ENCODE measurements at places on chromosomes 2 and 18.

DNA sequence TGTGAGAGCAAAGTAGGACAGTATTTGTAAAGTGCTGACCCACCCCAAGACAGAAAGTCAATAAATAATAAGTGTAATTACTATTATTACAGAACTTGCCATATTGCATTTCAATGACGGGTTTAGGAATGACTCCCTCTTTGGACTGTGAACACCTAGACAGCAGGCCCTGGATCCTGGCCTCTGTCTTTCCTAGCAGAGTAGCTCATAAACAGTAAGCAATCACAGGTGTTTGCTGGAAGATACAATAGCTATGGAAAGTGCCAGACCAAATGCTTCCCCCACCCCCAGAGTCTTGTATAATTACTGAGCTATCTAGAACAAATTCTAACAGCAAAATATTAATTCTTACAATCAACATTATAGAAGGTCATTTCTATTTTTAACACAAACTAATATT, 20.1 kb upstream of the MYO1B start:
- H3K27me3 ChIP-seq, result no peaks in the 10 kb centered on the region
- H3K36me3 ChIP-seq, result no peaks in the 10 kb centered on the region
- no peak for DNase-seq
- H3K27ac ChIP-seq, result no peak overlapping the region

DNA sequence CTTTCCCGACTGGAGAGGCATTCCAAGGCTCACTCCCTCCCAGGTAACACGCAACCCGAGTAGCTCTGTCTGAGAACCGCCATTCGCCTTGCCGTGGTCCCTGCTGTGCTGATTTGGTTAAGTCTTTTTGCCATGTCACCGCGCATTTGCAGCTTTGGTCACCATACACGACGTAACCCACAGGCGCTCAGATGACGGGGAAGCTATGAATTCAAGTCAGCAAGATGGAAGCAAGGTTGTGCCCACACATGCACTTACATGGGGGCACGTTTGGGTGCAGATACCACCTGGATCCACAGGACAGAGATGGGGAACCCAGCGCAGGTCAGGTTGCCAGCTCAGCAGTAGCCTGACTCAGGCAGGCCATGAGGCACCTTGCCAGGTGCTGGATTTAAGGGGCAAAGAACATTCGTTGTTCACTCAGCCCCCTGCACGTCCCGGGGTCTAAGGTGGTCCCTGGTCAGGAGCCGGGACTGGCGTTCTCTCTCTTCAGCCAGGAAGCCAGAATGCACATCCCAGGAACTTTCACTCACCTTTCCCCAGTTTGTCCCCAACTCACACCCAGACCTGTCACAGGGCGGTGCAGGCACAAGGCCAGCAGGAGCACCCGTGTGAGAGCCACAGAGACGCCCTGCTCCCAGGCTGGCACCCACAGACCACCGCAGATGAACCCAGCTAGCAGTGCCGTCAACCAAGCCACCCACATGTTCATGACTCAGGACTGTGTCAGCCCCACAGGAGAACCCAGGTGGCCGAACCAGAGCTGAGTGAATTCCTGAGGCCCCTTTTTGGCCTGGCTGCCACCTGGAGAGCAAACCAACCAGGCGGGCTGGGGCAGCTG, 19.9 kb downstream of the SNED1 start:
- no peak for DNase-seq
- H3K4me1 ChIP-seq, result no peaks in the 10 kb centered on the region
- H3K36me3 ChIP-seq, result no peaks in the 10 kb centered on the region
- no peak overlapping the region for H3K27ac ChIP-seq
- H3K4me3 ChIP-seq, result no peak overlapping the region

- no peaks in the 10 kb centered on the region for H3K4me1 ChIP-seq
- no peaks in the 10 kb centered on the region for H3K27me3 ChIP-seq
- H3K27ac ChIP-seq, result no peak overlapping the region
- no peak overlapping the region for H3K4me3 ChIP-seq
- no peaks in the 10 kb centered on the region for H3K36me3 ChIP-seq
Measured at GRCh38 chr2:7672027-7672684, 754.9 kb downstream of the RNF144A start.

- no peak overlapping the region for H3K27ac ChIP-seq
- H3K27me3 ChIP-seq, result no peaks in the 10 kb centered on the region
- H3K36me3 ChIP-seq, result no peaks in the 10 kb centered on the region
- no peak for DNase-seq
- H3K4me3 ChIP-seq, result no peak overlapping the region
- peaks cover 15% of the 10 kb centered on the region for H3K4me1 ChIP-seq
Measured at GRCh38 chr18:10140461-10141282, 226.9 kb downstream of the VAPA start.

DNA sequence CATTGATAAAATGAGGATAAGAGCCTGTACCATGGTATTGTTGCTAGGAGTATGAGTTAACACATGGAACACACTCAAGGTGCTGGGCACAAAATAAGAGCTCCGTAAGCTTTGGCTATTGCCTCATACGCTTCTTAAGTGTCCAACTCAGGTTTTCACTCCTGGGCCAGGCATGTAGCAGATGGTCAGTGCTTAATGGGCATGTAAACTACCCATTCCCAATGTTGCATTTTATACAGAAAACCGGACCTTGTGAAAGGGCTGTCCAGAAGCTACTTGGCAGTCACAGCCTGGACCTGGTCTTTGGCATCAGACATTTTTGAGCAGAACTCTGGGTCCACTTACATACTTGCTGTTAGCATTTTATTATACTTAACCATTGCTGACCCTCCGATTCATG, 26.9 kb downstream of the MGAT5 start:
- no peak for DNase-seq
- H3K27ac ChIP-seq, result no peak overlapping the region
- no peaks in the 10 kb centered on the region for H3K36me3 ChIP-seq
- peaks cover 26% of the 10 kb centered on the region for H3K4me1 ChIP-seq

- H3K4me1 ChIP-seq, result peaks cover 4% of the 10 kb centered on the region
- H3K27ac ChIP-seq, result no peak overlapping the region
- no peak overlapping the region for H3K4me3 ChIP-seq
Measured at GRCh38 chr18:28411806-28412205, 234.9 kb upstream of the CDH2 start.

DNA sequence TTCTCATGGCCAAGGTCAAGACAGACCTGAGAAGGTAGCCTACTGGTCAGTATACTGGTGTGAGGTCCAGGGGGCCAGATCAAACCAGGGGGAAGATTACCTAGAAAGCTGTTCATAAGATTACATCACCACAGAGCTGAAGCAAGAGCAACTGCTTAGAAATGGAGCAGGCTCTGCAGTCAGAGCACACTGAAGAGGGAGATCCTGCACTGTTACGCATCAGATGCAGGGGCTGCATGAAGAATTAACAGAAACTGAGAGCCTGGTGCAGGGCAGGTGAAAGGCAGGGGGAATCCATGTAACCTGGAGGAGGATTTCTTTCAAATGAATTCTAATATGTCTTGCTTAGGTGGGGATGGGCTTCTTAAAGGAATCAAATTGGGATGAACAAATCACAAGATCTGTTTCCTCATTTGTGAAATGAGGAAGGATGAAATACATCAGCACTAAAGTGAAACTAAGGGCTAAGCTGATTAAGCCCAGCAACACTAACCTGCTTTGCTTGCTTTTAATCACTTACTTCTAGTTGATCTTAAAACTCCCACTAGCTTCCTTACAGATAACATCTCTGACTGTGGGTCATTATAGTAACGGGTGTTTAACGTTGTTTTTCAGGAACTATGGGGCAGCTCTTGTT, 74.3 kb upstream of the ADAM23 start:
- no peak overlapping the region for H3K4me3 ChIP-seq
- DNase-seq, result peak; percentile 1
- H3K27me3 ChIP-seq, result no peaks in the 10 kb centered on the region
- no peak overlapping the region for H3K27ac ChIP-seq
- H3K4me1 ChIP-seq, result peaks cover 3% of the 10 kb centered on the region

- no peak for DNase-seq
- H3K36me3 ChIP-seq, result no peaks in the 10 kb centered on the region
- H3K4me3 ChIP-seq, result no peak overlapping the region
- H3K27me3 ChIP-seq, result no peaks in the 10 kb centered on the region
- H3K27ac ChIP-seq, result no peak overlapping the region
- peaks cover 7% of the 10 kb centered on the region for H3K4me1 ChIP-seq
Measured at GRCh38 chr2:172278667-172279066, 148.7 kb upstream of the ITGA6 start.

- no peak overlapping the region for H3K4me3 ChIP-seq
- DNase-seq, result no peak
- peaks cover 32% of the 10 kb centered on the region for H3K27me3 ChIP-seq
- H3K27ac ChIP-seq, result no peak overlapping the region
Measured at GRCh38 chr2:237473878-237474441, 13.1 kb upstream of the MLPH start.

DNA sequence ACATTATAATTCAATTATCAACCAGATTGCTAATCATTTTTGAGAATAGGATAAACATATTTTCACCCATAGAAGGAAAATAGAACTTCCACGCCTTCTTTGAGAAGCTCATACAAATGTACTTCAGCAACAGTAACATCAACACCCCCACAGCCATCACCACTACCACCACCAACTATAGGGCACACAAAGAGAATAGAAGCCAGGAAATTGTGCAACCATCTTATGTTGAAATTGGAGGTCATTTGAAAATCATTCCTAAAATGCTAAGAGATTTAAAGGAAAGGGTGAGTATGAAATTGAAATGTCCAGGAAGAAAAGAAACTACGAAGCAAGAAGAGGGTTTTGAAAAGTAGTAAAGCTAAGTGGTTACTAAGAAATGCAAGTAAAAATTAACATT, 563.4 kb downstream of the ZNF804A start:
- no peaks in the 10 kb centered on the region for H3K4me1 ChIP-seq
- no peak overlapping the region for H3K4me3 ChIP-seq
- H3K27me3 ChIP-seq, result no peaks in the 10 kb centered on the region
- H3K36me3 ChIP-seq, result no peaks in the 10 kb centered on the region
- H3K27ac ChIP-seq, result no peak overlapping the region
- DNase-seq, result no peak

GRCh38 chr2:74714691-74715080, 60.6 kb downstream of the SEMA4F start:
- H3K27me3 ChIP-seq, result peaks cover 7% of the 10 kb centered on the region
- H3K4me1 ChIP-seq, result no peaks in the 10 kb centered on the region
- H3K4me3 ChIP-seq, result no peak overlapping the region
- H3K36me3 ChIP-seq, result no peaks in the 10 kb centered on the region
- DNase-seq, result no peak

DNA sequence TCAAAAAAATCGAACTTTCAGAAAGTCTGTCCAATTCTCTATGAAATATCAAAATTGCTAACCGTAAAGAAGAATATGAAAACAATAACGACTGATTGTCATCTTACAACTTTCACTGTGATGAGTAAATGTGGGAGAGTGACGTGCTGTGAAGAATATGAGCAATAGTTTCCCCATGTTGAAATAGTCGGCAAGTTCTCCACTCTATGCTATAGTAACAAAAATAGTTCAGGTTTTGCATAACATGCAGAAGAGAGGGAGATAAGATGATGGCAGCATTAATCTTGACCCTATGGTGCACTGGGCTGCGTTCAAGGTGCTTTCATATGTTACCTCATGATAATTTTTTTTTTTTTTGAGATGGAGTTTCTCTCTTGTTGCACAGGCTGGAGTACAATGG, 196.8 kb upstream of the CYRIA start:
- H3K36me3 ChIP-seq, result no peaks in the 10 kb centered on the region
- no peak overlapping the region for H3K4me3 ChIP-seq
- H3K4me1 ChIP-seq, result no peaks in the 10 kb centered on the region
- H3K27me3 ChIP-seq, result no peaks in the 10 kb centered on the region
- no peak overlapping the region for H3K27ac ChIP-seq
- no peak for DNase-seq

- H3K4me1 ChIP-seq, result no peaks in the 10 kb centered on the region
- no peak for DNase-seq
- H3K27me3 ChIP-seq, result no peaks in the 10 kb centered on the region
- no peaks in the 10 kb centered on the region for H3K36me3 ChIP-seq
- H3K4me3 ChIP-seq, result no peak overlapping the region
Measured at GRCh38 chr2:38698467-38699003, 32.6 kb downstream of the GALM start.

DNA sequence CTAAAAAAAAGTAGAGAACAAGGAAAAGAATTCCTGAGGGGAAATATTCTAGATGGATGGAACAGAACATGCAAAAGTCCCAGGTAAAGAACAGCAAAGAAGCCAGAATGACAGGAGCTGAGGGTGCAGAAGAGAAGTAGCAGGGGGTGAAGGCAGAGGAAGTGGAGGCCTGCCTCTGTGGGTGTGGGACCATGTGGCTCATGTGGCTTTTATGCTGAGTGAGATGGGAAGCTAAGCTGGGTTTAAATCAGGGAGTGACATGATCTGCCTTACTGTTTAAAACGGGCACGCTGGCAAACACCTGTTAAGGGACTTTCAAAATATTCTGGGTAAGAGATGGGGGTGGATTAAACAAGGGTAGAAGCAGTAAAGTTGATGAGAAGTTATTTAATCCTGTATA, 40.0 kb downstream of the GKN2 start:
- H3K4me3 ChIP-seq, result no peak overlapping the region
- no peak for DNase-seq
- H3K27ac ChIP-seq, result no peak overlapping the region

GRCh38 chr2:13052547-13052946, 335.8 kb downstream of the TRIB2 start:
- H3K36me3 ChIP-seq, result no peaks in the 10 kb centered on the region
- DNase-seq, result no peak
- H3K27me3 ChIP-seq, result no peaks in the 10 kb centered on the region
- H3K4me1 ChIP-seq, result no peaks in the 10 kb centered on the region

- no peaks in the 10 kb centered on the region for H3K27me3 ChIP-seq
- no peaks in the 10 kb centered on the region for H3K36me3 ChIP-seq
- peak; percentile 52 for DNase-seq
Measured at GRCh38 chr18:48193521-48194492, 215.4 kb downstream of the ZBTB7C start.

DNA sequence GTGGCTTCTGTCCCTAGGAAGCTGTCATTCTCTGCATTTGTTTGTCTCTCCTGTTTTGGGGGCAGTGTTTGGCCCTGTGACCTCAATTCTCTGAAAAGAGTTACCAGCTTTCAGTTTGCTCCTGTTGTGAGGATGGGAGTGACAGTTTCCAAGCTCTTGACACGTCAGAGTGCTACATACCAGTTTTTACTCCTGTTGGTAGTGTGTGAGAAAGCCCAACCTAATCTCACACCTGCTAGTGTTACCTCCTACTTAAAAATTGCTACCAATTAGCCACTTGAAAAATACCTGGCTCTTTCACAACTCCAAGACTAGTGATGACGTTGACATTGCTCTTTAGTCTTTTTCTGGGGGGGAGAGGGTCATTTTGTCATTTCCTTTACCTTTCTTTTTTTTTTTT, 14.1 kb downstream of the SKA1 start:
- no peaks in the 10 kb centered on the region for H3K36me3 ChIP-seq
- peaks cover 6% of the 10 kb centered on the region for H3K4me1 ChIP-seq
- H3K27me3 ChIP-seq, result no peaks in the 10 kb centered on the region
- DNase-seq, result no peak
- no peak overlapping the region for H3K4me3 ChIP-seq
- peak overlapping the region; percentile 41 for H3K27ac ChIP-seq

- no peaks in the 10 kb centered on the region for H3K4me1 ChIP-seq
- H3K27me3 ChIP-seq, result no peaks in the 10 kb centered on the region
- no peaks in the 10 kb centered on the region for H3K36me3 ChIP-seq
- H3K4me3 ChIP-seq, result no peak overlapping the region
Measured at GRCh38 chr2:128402911-128403670, 84.4 kb upstream of the HS6ST1 start.

- DNase-seq, result no peak
- H3K27me3 ChIP-seq, result no peaks in the 10 kb centered on the region
- H3K36me3 ChIP-seq, result no peaks in the 10 kb centered on the region
Measured at GRCh38 chr2:152042636-152043615, 55.9 kb downstream of the CACNB4 start.
